ENCODE measurements at places on chromosomes 3 and 15.
A peak's percentile ranks its signal among the peaks of the same experiment; 100 is the strongest.

- no peak for DNase-seq
Measured at GRCh38 chr3:139123377-139124095, 78.8 kb upstream of the PRR23C start.

GRCh38 chr3:182650568-182651128 is 142.7 kb upstream of the ATP11B start:
- DNase-seq = no peak

DNA sequence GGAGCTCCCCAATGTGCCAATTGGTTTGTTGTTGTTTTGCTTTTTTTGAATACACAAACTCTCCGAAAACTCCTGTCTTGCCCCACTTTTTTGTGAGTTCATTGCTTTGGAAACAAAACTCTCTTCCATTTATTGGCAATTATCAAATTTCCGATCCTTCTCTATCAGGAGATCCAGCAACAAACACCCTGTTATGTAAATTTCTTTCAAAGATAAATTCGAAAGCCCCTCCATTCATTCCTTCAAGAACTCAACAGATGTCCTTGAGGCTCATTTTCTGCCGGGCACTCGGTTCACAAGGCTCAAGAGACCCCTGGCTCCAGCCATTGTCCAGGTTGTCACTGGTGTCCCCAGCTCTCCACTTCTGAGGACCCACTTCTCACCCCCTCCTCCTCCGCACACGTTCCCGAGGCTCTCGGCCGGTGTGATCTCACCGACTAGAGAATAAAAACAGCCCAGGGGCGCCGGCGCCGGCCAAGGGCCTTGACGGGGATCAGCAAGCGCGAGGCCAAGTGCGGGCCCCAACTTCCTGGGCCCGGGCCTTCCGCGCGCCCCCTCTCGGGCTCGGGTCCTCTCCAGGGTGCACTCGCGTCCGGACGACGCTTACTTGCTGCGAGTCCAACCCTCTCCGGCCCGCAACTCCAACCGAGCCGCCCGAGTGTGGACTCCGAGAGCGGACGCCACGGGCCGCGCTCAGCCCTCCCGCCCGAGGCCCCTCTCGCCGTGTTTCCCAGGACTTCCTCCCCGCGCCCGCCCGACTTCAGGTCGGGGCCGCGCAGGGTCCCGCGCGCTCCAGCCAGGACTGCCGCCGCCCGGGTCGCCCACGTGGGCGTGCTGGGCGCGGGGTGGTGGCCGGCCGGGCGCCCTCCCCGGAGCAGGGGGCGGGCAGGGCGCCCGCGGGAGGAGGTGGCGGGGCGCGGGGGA is 533 bp upstream of the SMAD3 start:
- DNase-seq = peak; percentile 68

GRCh38 chr3:64318668-64319271 is 93.5 kb upstream of the PRICKLE2 start:
- DNase-seq = peak; percentile 34

GRCh38 chr15:41577863-41578735 is 19.1 kb downstream of the TYRO3 start:
- DNase-seq = no peak
